ENCODE measurements at places on chromosomes 2 and 18.

DNA sequence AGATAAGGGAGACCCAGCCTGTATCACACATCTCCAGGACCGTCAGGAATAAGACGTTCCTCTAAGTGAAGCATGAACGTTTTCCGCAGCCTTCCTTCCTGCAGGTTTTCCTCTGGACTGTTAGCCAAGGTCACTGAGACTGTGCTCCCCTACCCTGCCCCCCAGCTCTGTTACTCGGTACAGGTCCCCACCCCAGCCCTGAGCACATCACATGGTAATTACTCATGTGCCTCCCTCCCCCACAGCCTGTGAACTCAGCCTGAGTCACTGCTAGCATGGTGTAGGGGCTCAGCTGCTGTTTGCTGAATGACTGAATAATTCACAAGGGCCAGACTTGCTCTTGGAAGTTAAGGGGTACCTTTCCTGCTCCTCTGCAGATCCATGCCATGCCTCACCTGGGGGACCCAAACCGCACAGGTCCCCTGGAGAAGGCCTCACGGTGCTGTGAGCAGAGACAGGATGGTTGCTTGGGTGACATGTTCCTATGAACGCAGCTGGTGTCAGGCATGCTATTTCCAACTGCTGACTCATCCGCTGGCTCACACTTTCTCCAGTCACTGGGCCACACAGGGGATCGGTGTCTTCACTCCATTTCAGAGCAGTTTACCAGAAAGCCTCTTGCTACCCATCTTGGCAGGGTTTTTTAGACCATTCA is 88.2 kb downstream of the PLB1 start:
- DNase-seq: peak; percentile 68

DNA sequence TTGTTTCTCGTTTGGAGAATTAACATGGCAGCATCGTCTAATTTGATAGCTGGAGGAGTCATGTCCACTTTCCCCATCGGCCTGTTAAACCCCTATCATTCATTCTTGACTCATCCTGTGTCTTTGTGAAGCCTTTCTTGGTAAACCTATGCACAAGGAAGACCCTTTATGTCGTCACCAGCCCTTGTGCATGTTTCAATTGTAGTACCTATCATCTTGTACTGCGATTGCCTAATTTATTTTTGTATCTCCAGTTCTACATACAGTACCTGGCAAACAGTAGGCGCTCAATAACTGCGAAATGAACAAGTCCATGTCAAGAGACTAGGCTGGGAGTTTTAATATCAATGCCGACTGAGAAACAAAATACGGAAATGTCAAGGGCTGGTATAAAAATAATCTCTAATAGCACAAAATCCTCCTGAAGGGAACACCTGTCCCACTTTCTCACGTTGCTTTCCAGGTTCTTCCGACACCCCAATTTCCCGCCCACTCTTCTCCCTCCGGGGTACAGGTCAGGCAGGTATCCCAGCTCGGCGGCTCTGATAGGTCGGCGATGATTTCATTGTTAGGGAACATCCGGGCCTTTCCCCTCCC is 1.3 kb upstream of the PPM1B start:
- DNase-seq: no peak

GRCh38 chr2:223459328-223459939 is 142.7 kb downstream of the SCG2 start:
- DNase-seq: no peak

- no peak for DNase-seq
Measured at GRCh38 chr2:239640676-239641578, 240.1 kb upstream of the HDAC4 start.

GRCh38 chr2:105876191-105876590 is 131.5 kb downstream of the NCK2 start:
- no peak for DNase-seq

DNA sequence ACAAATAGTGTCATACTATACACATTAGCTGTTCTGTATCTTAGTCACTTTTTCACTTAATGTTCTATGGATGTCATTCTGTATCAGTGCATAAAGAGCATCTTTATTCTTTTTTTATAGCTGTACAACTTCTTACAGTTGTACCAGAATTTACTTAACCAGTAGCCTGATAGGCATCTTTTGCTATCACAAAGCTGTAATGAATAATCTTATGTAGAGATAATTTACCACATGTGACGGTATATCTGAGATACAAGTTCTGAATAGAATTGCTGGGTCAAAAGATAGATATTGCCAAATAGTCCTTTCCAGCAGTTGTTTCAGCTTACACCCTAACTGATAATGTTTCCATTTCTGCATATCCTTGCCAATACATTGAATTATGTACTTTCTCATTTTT is 70.0 kb downstream of the PTRHD1 start:
- DNase-seq: no peak

DNA sequence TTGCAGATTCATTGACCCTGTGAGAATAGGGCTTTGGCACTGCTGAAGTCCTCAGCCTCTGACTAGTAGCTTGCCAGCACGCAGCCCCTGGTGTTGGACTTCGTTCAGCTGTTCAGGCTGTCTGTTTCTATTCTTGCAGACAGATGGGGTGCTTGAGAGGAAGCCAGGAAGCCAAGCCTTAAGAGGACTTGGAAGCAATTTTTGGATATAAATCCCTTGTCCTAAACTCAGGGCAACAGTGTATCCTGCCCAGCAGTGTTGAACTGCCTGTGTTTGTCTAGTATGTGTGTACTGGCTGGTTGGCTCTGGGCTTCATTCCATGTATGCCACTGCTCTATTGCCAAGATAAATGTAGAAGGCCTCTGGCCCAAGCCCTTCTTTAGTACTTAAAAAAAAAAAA is 108.6 kb downstream of the COMMD1 start:
- no peak for DNase-seq

- DNase-seq: no peak
Measured at GRCh38 chr18:74563999-74564398, 29.7 kb downstream of the CNDP1 start.

- no peak for DNase-seq
Measured at GRCh38 chr18:26710470-26711096, 154.9 kb downstream of the AQP4 start.

GRCh38 chr2:3038636-3039035 is 339.0 kb downstream of the EIPR1 start:
- no peak for DNase-seq

DNA sequence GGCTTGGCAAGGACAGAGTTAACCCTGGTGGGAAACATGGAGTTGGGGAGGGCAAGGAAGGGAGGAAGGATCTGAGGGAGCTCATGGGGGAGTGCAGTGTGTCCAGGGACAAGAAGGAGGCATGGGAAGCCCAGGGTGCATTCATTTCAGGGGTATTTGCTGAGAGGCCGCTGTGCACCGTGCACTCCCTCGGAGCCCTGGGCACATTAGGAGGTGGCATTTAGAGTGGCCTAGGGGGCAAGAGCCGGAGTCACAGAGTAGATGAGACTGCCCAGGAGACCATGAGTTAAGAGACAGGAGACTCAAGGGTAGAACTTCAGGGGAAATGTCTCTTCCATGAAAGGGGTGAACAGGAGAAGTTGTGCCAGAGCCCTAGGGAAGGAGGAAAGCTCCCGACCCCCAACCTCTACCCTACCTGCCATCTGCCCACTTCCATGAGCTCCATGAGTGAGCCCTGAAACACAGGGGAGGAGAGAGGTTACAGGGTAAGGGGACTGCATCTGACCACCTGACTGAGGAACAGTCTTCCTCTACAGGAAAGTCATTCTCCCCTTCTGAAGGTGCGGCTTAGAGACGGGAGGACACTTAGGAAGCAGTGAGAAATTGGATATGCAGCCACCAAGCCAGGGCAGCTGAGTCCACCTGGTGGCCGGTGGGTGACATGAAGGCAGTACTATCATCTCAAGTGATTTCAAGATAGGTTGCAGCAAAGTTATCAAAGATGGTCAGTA is 58.5 kb upstream of the COPS8 start:
- DNase-seq: peak; percentile 15

- DNase-seq: no peak
Measured at GRCh38 chr2:84996909-84997308, 25.9 kb downstream of the KCMF1 start.

- no peak for DNase-seq
Measured at GRCh38 chr2:181112916-181113315, 132.5 kb downstream of the UBE2E3 start.

GRCh38 chr2:235864733-235865515 is 303.3 kb downstream of the GBX2 start:
- DNase-seq: no peak

- DNase-seq: no peak
Measured at GRCh38 chr2:136290326-136290725, 172.4 kb upstream of the CXCR4 start.

DNA sequence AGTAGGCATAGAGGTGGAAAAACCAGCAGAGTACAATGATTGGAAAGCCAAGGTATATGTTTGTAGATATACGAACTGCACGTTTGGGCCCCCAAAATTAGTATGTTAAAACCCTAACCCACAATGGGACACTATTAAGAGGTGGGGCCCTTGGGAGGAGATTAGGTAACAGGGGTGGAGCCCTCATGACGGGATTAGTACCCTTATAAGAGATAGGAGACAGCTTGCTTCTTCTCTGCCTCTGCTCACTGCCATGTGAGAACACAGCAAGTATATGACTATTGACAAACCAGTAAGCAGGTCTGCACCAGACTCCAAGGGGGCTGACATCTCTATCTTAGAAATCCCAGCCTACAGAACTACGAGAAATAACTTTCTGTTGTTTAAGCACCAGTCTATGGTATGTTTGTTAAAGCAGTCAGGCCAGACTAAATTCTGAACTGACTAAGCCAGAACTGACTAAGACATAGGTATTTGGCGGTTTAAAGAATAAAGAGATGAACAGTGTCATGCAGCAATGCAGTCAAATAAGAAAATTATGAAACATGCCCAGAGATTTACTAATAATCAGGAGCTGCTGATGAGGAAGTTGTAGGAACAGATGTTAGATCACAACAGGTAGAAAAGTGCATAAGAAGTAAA is 182.9 kb downstream of the DYM start:
- DNase-seq: no peak

DNA sequence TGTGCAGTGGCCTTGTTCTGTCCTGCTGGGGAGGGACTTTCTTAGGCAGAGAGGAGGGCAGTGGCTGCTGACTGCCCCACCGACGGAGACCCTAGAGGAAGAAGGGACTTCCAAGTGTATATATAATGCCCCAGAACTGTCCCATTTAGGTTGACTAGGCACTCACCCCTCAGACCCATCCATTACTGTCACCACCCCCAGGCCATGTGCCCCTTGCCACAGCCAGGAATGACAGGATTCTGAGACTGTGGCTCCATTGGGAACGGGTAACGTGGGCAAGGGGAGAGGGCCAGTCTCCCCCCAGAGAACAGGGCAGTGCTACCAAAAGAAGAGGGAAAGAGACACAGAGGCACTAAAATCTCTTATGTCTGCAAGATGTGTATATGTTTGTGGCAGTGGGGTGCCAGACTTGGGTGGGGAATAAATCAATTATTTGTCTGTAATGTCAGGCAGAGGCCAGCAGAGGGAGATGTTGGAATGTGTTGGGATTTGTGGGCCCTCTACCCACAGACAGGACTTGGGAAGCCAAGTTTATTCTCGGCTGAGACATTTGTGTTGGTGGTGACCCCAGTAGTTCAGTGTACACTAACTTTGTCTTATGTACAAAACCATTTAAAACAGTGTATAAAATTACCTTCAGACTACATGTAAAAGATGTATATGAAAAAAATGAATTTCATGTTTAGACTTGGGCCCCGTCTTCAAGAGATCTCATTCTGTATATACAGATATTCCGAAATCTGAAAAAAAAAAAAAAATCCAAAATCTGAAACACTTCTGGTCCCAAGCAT is 24.0 kb upstream of the TMEM37 start:
- DNase-seq: no peak

DNA sequence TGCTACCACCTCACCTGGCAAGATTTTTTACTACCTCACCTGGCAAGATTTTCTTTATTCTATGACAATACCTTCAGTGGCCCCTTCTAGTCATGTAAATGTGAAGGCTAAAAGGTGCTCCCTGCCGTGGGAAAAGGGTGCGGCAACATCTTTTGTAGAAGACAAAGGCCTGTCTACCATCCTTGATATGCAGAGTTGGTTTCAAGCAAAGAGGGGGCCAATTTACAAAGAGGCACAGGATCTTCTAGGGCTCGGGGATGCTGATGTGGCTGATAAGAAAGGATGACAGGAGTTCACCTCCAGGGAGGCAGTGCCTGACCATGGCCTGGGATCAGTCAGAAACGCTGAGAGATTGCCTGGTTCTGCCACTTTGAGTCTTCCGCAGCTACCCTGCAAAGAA is 165.4 kb upstream of the SLC1A4 start:
- no peak for DNase-seq

- DNase-seq: no peak
Measured at GRCh38 chr2:199797431-199798403, 53.3 kb downstream of the FTCDNL1 start.

- DNase-seq: no peak
Measured at GRCh38 chr18:6576718-6577375, 152.7 kb upstream of the ARHGAP28 start.

DNA sequence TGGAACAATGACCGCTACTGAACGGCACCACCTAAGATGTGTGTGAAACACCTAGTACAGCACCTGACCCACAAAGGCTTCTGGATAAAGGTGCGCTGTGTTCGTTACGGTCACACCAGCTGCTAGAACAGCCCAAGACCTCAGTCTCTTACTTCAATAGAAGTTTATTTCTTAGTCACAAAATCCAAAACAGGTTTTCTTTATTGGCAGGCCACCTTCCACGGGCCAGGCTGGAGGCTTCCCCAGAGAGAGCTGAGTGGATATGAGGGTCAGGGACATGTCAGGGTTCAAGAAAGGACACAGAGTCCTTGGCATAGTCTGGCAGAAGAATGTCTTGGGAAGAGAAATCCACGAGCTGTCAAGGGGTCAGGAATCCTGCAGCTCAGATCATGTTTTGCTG is 92.2 kb downstream of the COL6A3 start:
- DNase-seq: no peak

- no peak for DNase-seq
Measured at GRCh38 chr2:206780671-206781070, 15.3 kb downstream of the FASTKD2 start.

- DNase-seq: no peak
Measured at GRCh38 chr2:159591221-159591620, 25.1 kb downstream of the BAZ2B start.

DNA sequence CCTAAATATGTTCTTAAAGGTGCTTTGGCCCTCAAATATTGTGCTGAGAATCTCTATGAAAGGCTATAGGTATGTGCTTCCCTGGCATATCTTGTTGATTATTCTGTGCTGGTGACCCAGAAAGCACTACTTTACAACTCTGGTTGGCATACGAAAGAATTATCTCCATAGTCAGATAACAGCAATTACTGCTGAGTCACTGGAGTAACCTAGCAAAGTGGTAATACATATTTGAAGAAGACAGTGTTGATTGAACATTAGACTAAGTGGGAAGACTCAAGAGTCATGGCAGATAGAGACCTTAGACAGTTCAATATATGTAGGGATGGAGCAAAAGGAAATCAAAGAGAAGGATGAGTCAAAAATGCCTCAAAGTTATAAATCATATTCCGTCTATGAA is 1978.5 kb upstream of the LRRTM1 start:
- DNase-seq: no peak

- DNase-seq: peak; percentile 30
Measured at GRCh38 chr2:136008205-136008865, 22.9 kb upstream of the DARS1 start.

- no peak for DNase-seq
Measured at GRCh38 chr2:230687498-230687897, 25.1 kb upstream of the CAB39 start.

Measured in stimulated activated CD8-positive, alpha-beta memory T cell treated with anti-CD3 and anti-CD28 coated beads, Interleukin-2, amount 100 ng/mL, for 48 hours (primary cell).